Suprapubic skin (tissue), 4 donors: ENCODE measurements at places on chromosomes 11 and 22.

GRCh38 chr11:67120456-67120855 is 1.4 kb downstream of the KDM2A start:
- peak; percentile 2 for DNase-seq

GRCh38 chr11:132096132-132096825 is 725.9 kb downstream of the NTM start:
- DNase-seq = no peak

DNA sequence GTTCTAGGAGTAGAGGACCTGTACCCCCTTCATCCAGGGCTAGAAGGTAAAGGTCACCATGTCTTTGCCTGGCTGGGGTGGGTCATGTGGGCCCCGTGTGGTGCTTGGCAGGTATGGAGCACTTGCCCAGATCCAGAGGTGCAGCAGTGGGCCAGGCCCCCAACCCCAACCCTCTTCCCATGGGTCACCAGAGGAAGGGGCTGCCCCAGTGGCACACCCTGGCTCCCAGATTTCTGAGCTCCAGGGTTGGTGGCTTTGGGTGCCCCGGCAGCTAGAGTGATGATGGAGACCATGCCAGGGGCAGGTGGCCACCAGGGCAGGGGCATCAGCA is 2.4 kb upstream of the GP1BB start:
- DNase-seq = no peak

DNA sequence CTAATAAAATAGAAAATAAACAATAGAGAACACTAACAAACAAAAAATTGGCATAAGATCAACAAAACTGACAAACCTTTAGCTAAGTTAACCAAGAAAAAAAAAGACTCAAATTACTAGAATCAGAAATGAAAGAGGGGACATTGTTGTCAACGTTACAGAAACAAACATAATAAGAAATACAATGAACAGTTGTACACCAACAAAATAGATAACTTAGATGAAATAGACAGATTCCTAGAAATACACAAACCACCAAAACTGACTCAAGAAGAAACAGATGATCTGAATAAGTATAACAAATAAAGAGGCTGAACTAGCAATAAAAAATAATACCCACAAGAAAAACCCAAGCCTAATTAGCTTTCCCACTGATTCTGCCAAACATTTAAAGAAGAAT is 34.7 kb upstream of the TMPRSS4 start:
- no peak for DNase-seq

DNA sequence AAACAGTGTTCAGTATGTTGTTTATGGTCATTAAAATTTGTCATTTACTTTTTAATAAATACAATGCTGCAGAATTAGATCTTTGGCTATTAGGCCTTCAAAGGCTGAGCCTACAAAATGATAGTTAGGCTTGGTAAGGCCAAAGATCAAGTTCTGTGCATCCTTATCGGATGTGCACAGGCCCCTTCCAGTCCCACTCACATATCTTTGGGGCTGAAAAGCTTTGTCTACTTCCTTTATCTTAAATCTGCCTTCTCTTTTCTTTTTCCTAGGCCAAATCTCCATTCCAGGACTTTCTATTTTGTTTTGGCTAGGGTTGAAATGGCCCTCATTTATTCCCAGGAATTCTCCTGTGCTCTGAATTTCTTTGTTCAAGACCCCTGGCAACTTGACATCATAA is 3.4 kb upstream of the GLB1L2 start:
- DNase-seq = no peak

DNA sequence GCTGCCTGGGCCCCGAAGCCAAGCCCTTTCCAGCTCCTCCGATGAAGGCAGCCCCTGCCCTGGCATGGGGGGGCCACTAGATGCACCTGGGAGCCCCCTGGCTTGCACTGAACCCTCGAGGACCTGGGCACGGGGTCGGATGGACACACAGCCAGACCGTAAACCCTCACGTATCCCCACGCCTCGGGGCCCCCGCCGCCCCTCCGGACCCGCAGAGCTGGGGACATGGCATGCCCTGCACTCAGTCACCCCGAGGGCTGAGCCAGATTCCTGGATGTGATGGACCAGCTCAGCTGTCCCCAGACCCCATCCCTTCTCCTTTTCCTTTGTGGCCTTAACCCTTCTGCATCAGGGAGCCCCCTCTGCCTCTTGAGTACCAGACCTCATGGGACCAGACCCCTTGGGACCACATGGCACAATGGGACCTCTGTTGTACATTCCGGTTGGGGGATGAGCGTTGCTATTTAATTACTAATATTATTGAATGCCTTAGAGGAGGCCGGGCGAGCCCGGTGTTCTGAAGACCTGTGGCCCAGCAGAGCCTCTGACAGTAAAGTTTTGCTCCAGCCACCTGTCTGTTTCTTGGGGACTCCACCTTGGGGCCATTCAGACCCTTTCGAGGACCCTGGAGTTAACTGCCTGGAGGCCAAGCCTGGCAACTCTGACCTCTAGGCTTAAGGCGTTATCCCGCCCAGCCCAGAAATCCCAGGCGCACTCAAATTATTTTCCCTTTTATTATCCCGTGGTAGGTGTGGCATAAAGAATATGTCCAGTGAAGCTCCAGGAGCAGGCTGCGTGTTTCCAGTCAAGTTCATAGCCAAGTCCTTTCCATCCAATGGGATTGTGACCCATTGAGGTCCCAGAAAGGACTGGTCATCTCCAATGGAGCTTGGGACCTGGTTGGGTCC is 3.0 kb downstream of the RASL10A start:
- no peak for DNase-seq

DNA sequence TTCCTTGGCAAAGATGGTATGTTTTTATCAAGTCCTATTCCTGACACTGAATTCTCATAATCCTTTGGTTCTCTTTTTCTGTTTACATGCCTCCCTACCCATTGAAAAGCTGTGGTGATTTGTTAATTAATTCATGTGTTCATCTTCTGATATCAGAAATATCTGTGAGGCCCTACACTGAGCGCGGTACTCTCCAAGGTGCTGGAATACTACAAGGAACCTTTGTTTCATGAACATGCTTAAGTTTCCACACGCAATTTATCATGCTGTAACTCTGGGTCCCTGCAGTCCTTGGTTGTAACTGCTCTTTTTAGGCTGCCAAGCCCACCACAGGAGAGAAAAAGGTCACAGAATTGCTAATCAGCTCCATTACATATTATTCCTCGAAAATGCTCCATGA is 331.8 kb downstream of the FAT3 start:
- DNase-seq = no peak

DNA sequence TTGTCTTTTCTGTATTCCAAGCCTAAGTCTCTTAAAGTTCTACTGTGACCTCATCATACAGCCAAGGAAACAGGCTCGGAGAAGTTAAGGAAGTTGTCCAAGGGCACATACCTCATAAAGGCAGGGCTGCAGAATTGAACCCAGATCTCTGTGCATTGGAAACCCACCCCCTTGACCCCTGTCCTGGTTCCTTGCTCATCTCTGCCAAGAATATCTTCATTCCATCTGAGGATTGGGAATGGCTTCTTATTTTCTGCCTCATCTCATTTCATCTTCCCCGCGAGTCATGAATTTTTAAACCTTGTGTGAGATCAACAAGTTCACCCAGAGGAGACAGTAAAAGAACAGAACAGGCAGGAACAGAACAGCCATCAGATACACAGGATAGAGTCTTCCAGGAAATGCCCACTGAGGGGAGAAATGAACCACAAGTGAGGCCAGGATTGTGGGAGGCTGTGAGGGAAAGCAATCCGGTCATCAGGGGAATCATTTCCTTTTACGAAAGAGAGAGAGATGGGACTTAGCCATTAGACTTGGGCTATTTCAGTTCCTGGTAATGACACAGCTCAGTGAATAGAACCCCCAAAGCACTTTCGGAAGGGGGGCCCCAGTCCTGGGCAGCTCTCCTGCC is 34.4 kb upstream of the LRRC10B start:
- no peak for DNase-seq

DNA sequence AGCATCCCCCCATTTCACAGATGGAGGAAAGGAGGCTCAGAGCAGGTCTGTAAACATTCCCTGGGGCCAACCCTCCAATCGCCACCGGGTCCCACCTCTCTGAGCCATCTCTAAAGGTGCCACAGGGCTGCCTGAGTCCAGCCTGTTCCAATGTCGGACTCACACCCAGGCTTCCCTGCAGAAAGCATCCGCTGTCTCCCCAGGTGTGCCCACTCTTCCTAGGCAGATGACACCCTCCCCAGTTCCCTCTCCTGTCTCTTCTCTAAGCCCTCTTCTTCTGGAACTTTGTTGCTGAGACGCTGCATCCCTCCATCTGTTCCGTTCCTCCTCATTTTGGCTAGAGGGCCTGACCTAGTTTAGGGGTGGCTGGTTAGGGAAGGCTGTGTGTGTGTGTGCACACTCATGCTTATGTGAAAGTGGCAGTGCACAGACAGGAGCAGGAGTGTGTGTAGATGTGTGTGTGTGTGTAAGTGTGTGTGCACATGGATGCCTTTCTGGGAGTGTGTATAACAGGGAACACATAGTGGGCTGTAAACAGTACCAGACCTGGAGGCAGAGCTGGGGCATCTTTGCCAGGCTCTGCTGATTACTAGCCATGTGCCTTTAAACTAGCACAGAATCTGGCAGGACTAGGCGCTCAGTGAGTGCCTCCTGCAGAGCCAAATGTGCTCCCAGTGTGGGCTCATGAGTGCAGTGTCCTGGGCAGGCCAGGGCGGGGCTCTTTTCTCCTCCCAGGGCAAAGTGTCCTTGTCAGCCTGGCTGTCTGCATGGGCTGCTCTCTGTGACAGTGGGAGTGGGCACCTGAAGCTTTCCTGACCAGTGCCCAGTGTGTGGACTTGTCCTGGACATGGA is 77.3 kb upstream of the NECTIN1 start:
- no peak for DNase-seq

- DNase-seq = no peak
Measured at GRCh38 chr22:35634943-35635540, 13.2 kb upstream of the APOL6 start.

- DNase-seq = no peak
Measured at GRCh38 chr22:25109878-25110595, 89.6 kb upstream of the CRYBB3 start.

DNA sequence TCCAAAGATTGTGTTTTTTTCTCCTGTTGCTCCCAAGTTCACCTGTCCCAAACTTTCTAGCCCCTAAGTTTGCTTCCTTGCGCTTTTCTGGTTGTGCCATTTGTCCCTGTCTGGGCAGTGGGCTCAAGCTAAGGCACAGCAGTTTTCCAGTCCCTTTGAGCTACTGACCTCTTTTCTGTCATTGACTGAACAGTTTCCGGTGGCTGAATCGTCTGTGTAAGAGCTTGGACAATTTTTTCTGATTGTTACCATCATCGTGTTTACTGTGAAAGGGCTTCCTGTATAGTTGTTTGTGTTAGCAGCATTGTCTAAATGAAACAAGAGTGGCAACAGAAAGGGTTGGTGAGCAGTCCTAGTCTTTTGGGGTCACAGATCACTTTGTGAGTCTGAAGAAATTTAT is 49.8 kb downstream of the BMAL1 start:
- DNase-seq = no peak

DNA sequence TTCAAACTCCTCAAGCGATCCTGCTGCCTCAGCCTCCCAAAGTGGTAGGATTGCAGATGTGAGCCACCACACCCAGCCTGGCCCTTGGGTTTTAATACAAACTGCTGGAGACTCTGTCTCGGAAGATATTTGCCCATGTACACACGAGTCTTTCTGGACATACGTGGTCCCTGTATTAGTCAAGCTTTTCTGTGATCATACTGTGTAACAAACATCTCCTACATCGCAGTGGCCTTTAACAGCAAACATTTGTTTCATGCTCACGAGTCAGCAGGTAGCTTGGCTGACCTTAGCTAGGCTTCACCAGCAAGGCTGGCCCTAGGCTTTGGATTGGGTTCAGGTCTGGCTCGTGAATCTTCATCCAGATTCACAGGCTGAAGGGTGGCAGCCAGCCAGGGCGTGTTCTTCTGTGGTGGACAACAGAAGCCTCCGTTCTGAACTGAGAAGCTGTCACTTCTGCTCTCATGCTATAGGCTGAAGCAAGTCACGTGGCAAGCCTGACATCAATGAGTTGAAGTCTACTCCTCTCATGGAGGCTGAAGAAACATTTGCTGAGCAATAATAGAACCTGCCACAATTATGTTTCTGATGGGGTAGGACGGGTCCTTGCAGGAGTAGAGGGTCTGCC is 8.8 kb downstream of the KIAA1671 start:
- no peak for DNase-seq

DNA sequence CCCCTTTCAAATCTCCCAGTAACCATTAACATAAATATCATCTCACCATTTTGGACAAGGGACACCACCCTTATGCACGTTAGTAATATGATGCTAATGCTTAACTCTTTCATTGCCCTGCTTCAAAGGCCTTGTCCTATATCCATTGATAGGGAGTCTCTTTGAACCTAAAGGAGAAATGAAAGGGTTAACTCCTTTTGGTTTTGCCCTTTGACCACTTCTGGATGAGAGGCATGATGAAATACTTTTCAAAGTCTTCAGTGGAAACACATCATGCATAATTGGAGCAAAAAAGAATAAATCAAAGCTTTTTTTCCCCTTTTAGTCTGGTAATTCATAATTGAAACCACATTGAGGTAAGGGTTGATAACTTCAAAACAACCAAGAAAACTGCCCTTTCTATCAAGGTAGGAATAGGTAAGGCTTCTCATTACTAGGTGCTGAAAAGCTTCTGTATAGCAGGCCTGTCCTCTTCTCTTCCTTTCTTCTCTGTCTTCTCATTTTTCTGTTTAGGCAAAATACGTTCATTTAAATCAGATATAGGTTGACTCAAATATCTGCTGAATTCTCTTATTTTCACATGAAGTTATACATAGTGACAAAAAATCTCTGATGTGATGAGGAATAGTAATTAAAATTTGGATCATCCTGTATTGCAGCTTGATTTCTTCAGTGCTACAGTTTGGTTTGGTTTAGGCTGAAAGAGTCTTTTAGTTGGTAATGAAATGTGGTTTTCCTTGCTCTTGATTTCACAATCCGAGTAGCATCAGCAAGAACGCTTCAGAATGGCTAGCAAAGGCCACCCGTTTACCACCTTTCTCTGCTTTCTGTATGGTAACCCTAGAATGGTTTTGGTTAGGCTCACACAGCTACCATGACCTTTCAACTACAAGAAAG is 94.8 kb downstream of the EXT2 start:
- DNase-seq = no peak

- DNase-seq = no peak
Measured at GRCh38 chr22:50206599-50206998, 5.8 kb downstream of the SELENOO start.

DNA sequence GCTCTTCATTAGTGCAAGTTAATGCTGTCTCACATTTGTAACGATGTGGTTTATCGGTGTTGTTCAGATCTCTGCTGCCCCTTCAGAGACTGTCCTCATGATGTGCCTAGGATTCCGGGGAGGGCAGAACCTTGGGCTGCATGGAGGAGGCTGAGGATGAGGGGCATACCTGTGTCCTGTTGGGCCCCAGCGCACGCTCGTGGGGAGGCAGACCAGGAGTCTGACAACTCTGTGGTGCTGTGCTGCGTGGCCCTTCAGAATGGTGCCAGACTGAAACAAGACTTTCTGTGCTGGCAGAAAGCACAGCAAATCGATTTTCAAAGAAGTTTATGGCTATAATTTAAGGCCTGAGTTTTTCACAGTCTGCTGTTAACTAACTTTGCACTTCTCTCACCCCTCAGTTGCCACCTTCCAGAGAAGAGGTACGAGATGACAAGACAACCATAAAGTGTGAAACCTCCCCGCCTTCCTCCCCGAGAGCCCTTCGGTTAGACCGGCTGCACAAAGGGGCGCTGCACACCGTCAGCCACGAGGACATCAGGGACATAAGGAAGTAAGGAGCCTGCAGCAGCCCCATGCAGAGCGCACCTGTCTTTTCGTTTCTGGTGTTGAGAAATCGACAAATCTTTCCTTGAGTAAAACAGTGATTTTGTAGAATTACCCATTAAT is 44.3 kb upstream of the CTTN start:
- DNase-seq = no peak

GRCh38 chr11:75625991-75626888 is 42.6 kb downstream of the MAP6 start:
- no peak for DNase-seq

- DNase-seq = no peak
Measured at GRCh38 chr11:127656116-127656836, 655.7 kb upstream of the KIRREL3 start.
